Caco-2 (cell line): ENCODE measurements at places on chromosomes 7 and 10. TPM values are rescaled to one million over a fixed set of nuclear protein-coding genes. Genes with fewer than 3 reads are reported as not detected.

DNA sequence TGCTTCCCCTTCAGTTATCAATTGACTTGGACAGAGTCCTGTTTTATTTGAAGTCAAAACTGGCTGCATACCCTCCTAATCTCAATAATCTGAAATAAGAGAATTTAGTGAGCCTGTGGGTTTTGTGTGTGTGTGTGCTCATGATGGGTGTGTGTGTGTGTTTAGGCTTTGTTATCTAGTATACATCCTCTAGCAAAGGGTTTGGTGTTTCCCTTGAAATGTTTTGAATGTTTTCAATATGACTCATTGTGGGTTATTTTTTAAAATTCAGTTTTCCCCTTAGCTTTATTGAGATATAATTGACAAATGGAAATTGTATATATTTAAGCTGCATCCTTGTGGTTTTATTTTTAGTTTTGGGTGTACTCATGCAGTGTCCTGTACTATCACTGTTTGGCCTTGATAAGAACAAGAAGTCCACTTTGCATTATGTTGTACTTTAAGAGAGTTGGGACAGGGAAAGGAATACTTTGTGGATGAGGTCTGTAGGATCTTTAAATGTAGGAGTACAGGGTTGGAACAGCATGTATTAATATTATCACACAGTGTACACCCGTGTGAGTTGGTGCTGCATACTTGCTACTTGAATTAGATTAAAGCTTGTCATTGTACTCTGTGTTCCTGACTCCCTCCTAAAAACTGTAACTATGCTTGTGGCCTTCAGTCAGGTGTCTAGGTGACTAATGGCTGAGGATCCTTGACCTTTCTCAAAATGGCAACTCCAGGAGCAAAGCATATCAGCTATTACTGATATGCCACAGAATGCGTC, 58.3 kb downstream of the VCL start:
- H3K4me1 ChIP-seq: peaks cover 57% of the 10 kb centered on the region
- H3K36me3 ChIP-seq: no peaks in the 10 kb centered on the region
- no peak overlapping the region for H3K4me3 ChIP-seq
- H3K27ac ChIP-seq: peak overlapping the region; percentile 70

Gene ATP5MK
- total RNA-seq: 340 and 369 TPM in 2 replicates

Gene AOC1
- total RNA-seq: 3.5 and 4.5 TPM in 2 replicates

Gene SPDYE16
- 0.34 and 0.44 TPM in 2 replicates for total RNA-seq

DNA sequence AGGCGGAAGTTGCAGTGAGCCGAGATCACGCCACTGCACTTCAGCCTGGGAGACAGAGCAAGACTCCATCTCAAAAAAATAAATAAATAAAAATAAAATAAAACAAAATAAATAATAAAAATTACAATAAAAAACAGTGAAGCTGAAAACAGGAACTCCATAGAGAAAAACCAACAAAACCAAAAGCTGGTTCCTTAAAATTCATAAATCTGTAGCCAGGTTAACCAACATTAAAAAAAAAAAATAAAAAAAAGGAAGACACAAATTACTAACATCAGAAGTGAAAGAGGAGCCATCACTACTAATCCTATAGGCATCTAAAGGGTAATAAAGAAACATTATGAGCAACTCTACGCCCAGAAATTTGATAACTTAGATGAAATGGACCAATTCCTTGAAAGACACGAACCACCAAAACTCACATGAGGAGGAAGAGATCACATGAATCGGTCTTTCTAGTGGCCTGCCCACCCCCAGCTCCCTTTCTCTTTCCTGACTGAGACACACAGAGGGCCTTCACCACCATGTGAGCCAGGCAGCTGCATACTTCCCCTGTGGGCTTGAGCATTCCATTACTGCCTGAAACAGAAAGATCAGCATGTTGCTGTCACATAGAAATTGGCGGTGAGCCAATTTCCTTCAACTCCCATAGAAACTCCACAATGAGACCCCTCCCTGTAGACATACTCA, 208.7 kb downstream of the MAD1L1 start:
- H3K4me3 ChIP-seq: no peak overlapping the region
- H3K4me1 ChIP-seq: peaks cover 12% of the 10 kb centered on the region; the same call in 1 of the 2 replicates
- H3K27ac ChIP-seq: no peak overlapping the region
- H3K27me3 ChIP-seq: no peaks in the 10 kb centered on the region

DNA sequence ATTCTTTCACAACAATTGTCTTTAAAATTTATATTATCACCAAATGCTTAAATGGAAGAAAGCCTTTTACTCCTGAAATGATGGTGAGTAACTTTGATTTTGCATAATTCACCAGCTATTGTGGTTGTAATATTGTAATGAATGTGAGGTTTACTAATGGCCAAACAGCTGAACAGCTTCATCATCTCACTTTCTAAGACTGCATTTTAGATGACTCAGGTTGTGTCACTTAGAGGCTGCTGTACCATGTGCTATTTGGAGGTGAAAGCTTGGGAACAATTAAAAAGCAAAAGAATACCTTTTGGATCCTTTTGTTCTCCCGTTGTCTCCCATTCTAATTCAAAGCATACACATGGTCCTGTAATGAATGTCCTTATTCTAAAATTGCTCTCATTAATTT, 604.0 kb upstream of the PFKP start:
- no peaks in the 10 kb centered on the region for H3K27me3 ChIP-seq
- H3K4me1 ChIP-seq: no peaks in the 10 kb centered on the region
- no peak overlapping the region for H3K27ac ChIP-seq
- no peak for DNase-seq
- H3K4me3 ChIP-seq: no peak overlapping the region
- no peaks in the 10 kb centered on the region for H3K36me3 ChIP-seq

Gene AS3MT
- total RNA-seq: 6.4 and 8.6 TPM in 2 replicates

DNA sequence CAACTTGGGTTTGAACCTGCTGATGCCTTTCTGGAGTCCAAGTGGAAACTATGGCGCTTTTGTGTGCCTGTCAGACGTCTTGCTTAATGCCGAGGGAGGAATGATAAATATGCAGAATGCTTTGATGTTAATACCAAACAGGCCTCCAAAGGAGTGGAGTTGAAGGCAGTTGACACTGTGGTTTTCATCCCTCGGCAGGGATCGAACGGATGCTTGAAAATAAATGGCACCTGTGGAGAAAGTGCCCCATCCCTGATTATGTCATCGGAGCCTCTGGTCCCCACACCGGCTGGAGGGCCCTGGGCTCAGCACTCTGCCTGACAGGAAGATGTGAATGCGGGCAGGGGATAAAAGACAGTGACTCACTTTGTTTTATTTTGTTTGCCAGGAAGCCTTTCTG, 148.7 kb upstream of the GPR26 start:
- H3K4me3 ChIP-seq: no peak overlapping the region
- H3K4me1 ChIP-seq: no peaks in the 10 kb centered on the region
- H3K27ac ChIP-seq: no peak overlapping the region
- no peaks in the 10 kb centered on the region; the same call in 1 of the 2 replicates for H3K27me3 ChIP-seq

GRCh38 chr10:117537904-117538524, 4.5 kb upstream of the EMX2 start:
- no peak overlapping the region for H3K4me3 ChIP-seq
- peaks cover 18% of the 10 kb centered on the region for H3K4me1 ChIP-seq
- H3K27ac ChIP-seq: no peak overlapping the region
- DNase-seq: no peak

- no peak overlapping the region for H3K27ac ChIP-seq
- H3K4me3 ChIP-seq: no peak overlapping the region
- no peaks in the 10 kb centered on the region for H3K27me3 ChIP-seq
- no peaks in the 10 kb centered on the region for H3K4me1 ChIP-seq
Measured at GRCh38 chr7:128902761-128903585, 7.5 kb downstream of the KCP start.

Gene FAM200A
- 5.2 TPM in 2 replicates for total RNA-seq
